ENCODE measurements at places on chromosomes 1 and 21.

DNA sequence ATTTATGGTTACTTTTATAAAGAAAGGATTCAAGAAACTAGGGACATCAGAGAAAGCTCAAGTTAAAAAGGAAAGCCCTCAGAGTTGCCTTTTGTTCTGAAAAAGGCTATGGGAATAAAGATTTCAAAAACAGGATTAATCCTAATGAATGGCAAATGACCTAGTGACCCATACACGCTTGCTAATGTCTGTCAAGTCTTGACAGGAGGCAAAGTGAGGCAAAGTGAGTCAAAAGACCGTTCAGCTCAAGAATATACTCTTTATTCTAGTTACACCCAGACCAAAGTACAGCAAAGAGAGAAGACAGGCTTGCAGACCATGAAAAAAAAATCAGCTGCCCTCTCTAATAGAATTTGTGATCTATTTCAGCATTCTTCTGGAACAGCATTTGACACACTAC is 3.5 kb downstream of the ZNF436 start:
- H3K4me3 ChIP-seq: no peak overlapping the region
- H3K27me3 ChIP-seq: no peaks in the 10 kb centered on the region
- peaks cover 57% of the 10 kb centered on the region for H3K36me3 ChIP-seq
- peaks cover 24% of the 10 kb centered on the region for H3K4me1 ChIP-seq
- DNase-seq: no peak
- H3K27ac ChIP-seq: no peak overlapping the region

GRCh38 chr1:151368393-151369301 is 3.9 kb downstream of the SELENBP1 start:
- no peak overlapping the region for H3K27ac ChIP-seq
- H3K4me1 ChIP-seq: no peaks in the 10 kb centered on the region
- H3K4me3 ChIP-seq: no peak overlapping the region

DNA sequence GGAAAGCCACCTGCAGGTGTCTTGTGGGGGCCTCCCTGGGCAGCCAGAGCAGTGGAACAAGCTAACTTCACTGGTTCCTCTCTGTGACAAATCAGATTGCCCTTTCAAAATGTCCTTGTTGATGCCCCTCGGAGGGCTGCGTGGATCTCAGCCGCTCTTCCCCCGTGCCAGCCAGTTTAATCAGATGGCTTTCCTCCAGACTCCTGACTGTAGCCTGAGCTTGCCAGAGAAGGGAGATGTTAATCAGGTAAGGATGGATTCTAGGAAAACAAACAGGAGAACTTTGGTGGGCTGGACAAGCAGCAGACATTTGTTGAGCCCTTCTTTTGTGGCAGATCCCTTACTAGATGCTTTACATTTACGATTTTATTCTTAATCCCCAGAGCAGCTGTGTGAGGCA is 88.2 kb downstream of the DMRTA2 start:
- no peak overlapping the region for H3K4me3 ChIP-seq
- H3K27ac ChIP-seq: no peak overlapping the region
- H3K27me3 ChIP-seq: peaks cover 40% of the 10 kb centered on the region
- no peak for DNase-seq
- peaks cover 9% of the 10 kb centered on the region for H3K4me1 ChIP-seq
- H3K36me3 ChIP-seq: no peaks in the 10 kb centered on the region

GRCh38 chr1:184622136-184622823 is 132.4 kb downstream of the EDEM3 start:
- H3K27ac ChIP-seq: no peak overlapping the region
- DNase-seq: no peak
- H3K36me3 ChIP-seq: no peaks in the 10 kb centered on the region
- H3K27me3 ChIP-seq: no peaks in the 10 kb centered on the region
- no peak overlapping the region for H3K4me3 ChIP-seq

GRCh38 chr1:84078108-84078841 is 65.8 kb upstream of the PRKACB start:
- H3K4me3 ChIP-seq: peak overlapping the region; percentile 85
- peaks cover 2% of the 10 kb centered on the region for H3K36me3 ChIP-seq
- H3K4me1 ChIP-seq: peaks cover 9% of the 10 kb centered on the region
- H3K27me3 ChIP-seq: no peaks in the 10 kb centered on the region
